CD4-positive, alpha-beta T cell treated with Interleukin-21 for 1 hour (primary cell): ENCODE measurements at places on chromosomes 13 and 19.
A peak's percentile ranks its signal among the peaks of the same experiment; 100 is the strongest.

GRCh38 chr19:17406046-17406886 is 836 bp upstream of the BST2 start:
- peak; percentile 40 for DNase-seq

DNA sequence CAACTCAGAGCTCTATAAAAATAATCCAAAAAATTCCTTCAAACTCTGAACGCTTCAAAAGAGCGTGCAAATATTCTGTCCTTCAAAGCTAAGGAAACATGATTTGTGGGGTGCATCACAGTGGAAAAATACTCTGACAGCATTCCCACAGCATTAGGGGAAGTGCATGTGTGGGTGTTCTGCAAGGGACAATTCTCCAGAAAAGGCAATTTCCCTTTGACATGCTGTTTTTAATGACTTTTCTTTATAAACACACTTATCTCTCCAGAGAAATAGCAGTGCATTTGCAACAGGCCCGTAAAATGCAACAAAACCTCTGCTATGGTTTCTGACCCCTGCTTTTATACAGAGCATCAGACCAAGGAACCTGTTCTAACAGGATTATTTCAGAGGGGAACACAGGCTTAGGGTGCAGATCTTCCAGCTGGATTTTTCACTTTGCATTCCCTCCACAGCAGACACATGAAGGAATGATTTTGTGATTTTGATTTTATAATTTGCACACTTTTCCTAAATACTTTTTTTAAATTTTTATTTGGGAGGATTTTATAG is 42.6 kb downstream of the KL start:
- DNase-seq, result no peak

DNA sequence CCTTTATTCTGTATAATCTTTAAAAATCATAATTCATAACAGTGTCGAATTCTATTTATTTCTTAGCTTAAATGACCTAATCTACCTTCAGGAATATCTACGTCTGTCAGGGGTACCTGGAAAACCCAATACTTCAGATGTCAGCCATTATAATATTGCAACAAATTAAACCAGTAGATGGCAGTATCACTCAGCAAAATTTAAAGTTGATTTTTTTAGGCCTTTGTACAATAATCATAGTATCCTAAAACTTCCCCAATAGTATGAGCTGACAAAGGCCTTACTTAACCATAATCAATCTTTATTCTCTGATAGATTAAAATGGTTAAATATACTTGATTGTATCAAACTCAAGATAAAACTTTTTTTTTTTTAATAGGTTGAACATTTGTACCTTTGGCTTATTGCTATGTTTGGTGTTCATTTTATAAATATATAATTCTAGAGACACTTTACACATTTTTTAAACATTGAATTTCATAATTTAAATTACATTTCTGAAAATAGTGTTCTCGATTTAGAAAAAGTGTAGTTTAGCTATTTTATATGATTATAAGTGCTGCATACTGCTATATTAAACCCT is 830.2 kb upstream of the SPRY2 start:
- DNase-seq, result no peak

DNA sequence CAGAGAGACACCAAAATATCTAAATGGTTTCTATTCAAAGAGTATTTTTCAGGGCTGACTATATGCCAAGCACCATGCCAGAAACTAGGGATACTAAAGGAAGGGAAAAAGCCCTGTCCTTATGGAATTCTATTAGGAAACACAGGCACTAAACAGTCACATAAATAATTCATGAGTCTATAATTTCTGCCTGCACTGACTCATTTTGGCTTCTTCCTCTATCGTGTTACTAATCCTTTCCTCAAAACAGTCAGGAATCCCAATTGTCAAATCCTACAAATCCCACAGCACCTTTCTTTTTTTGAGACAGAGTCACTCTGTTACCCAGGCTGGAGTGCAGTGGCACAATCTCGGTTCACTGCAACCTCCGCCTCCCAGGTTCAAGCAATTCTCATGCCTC is 29.2 kb downstream of the XPO4 start:
- DNase-seq, result no peak

GRCh38 chr13:31067416-31068118 is 94.1 kb downstream of the HSPH1 start:
- no peak for DNase-seq

- peak; percentile 63 for DNase-seq
Measured at GRCh38 chr13:74132776-74133656, 1.2 kb downstream of the KLF12 start.

DNA sequence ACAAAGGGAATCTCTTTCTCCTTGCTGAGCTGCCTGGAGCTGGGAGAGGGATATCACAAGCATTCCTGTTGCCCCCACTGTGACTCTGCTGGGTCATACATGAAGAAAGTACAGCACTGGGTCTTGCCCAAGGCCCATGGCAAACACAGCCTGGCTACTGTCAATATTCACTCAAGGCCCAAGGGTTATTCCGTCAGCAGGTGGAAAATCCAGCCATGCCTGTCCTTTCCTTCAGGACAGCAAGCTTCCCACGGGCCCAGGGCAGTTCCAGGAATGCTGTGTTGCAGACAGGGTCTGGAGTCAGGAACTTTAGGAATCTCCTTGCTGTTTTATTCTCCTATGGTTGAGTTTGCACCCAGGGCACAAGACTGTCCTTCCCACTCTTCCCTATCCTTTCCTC is 106.8 kb downstream of the TNFSF13B start:
- DNase-seq, result no peak

DNA sequence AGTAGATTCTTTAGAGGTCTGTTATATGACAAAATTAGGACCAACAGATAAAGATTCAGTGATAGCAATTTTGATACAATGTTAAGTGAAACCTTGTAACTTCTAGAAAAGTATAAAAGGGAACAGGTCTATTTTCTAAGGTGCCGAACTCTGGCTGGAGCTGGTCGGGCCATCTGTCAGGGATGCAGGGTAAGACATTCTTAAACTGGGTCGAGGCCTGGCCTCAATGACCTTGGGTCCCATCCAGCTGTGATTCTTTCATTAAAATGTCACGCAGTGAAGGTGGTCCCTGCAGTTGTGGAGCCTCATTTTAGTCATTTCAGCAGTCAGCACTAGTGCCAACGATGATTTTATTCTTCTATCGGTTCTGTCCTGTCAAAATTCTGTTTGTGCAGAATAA is 271.9 kb upstream of the SPRY2 start:
- no peak for DNase-seq

DNA sequence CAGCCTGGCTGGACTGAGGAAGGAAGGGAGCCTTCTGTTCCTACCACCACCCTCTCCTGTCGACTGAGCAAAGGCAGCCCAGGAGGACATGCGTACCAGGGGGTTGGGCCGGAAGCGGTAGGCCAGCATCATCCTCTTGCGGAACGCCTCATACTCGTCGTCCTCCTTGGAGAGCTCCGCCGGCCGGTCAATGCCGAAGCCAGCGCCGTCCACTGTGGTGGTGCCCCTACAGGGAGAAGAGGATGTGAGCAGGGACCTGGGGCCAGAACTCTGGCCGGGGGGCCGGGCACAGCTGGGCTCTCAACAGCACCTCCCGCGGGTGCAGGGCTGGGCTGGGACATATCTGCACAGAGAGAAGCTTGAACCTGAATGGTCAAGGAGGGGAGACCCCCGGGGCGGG is 3.8 kb upstream of the TM6SF2 start:
- DNase-seq, result no peak

DNA sequence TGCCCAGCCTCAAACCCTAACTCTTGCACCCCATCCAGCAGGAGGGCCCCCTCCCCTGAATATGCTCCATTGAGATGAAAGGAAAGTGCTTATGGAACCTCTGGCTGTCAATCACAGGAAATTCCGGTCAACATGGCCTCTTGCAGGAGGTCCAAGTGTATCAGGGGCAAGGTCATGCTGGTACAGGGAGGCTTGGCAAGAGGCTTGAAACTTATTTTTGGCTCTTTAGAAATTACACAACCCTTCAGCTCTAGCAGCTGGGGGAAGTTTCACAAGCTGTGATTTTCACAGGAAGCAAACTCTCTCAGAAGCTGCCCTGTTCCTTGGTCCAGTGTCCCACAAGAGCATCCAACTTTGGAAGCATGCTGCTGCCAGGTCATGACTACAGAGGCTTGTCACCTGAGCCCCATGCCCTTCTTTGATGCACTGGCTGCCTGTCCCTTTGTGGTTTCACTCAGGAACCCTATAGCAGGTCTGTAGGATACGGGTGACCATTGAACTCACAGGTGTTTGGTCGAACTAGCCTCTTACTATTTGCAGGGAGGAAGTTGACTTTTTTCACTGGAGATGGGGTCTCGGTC is 8.4 kb downstream of the ASF1B start:
- DNase-seq, result no peak

DNA sequence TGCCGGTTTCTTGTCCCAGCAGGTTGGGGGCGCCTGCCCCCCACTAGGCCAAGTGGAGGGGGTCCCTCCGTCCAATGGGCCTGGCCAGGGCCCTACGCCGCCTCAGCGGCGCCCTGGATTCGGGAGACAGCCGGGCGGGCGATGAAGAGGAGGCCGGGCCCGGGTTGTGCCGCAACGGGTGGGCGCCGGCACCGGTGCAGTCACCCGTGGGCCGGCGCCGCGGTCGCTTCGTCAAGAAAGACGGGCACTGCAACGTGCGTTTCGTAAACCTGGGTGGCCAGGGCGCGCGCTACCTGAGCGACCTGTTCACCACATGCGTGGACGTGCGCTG is 6.2 kb downstream of the KCNJ14 start:
- DNase-seq, result no peak

GRCh38 chr19:45344621-45345505 is 4.3 kb downstream of the KLC3 start:
- no peak for DNase-seq

GRCh38 chr13:100977841-100978240 is 303.2 kb upstream of the TMTC4 start:
- no peak for DNase-seq

DNA sequence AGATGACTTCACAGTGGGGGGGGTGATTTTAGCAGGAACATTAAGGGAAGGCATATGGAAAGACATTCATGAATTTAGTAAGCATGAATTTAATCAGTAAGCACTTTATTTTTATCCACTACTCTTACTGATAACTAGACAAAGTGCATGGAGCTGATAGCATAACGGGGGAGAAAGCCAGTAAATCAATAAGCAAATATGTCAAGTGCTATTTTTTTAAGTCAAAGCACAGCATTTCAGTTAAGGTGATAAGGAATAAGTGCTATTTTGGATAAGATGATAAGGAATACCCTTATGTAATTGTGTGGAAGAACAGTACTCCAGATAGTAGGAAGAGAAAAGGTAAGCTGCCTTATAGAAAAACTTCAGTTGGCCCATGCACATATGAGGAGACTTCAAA is 19.4 kb downstream of the UFM1 start:
- no peak for DNase-seq

GRCh38 chr13:112684071-112684845 is 5.6 kb upstream of the ATP11A start:
- DNase-seq, result no peak

- DNase-seq, result no peak
Measured at GRCh38 chr13:23923031-23923430, 25.7 kb upstream of the C1QTNF9B start.

DNA sequence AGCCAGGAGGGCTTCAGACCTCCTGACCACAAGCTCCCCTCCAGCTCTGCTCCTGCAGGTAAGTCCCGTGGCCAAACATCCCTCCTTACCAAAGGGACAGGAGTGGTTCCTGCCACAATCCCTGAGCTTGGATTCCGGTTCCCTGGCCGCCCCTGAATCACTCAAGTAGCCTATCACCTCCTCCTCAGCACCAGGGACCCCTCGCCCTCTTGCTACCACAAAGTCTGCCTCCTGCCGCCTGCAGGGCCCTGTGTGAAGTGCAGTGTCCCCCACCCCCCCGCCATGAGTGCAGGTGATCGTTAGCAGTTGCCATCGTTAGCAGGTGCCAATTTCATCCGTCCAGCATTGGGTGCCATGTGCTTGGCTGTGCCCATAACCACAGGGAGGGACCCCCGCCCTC is 40.8 kb upstream of the RANBP3 start:
- DNase-seq, result no peak

- no peak for DNase-seq
Measured at GRCh38 chr19:6457958-6458694, 1.5 kb downstream of the SLC25A23 start.

- no peak for DNase-seq
Measured at GRCh38 chr13:102141625-102142472, 260.0 kb downstream of the FGF14 start.

GRCh38 chr19:58170860-58171259 is 12.0 kb upstream of the ZNF274 start:
- no peak for DNase-seq

GRCh38 chr13:37139356-37139755 is 33.9 kb upstream of the CSNK1A1L start:
- no peak for DNase-seq

DNA sequence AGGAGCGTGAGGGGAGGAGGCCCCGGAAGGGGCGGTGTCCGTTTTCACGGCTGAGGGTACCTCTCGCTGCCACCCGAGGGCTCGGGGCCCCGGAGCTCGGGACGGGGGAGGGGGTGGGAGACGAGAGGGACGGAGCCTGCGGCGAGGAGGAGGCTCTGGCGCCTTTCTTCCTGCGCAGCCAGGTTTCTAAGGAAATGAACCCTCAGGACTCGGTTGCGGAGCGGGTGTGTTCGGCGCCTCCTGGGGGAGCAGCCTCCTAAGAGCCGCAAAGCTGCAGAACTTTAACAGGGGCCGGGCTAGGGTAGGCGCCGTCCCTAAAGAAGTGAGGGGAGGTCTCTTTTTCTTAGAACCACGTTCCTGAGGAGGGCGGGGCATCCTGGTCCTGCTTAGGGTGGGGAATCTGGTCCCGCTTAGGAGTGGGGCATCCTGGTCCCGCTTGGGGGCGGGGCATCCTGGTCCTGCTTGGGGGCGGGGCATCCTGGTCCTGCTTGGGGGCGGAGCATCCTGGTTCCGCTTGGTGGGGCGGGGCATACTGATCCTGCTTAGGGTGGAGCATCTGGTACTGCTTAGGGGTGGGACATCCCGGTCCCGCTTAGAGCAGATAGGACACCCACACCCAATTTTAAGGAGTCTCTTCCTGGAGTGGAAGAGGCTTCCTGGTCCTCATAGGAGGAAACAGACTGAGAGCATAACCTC is 6.2 kb downstream of the SYT5 start:
- peak; percentile 45 for DNase-seq

DNA sequence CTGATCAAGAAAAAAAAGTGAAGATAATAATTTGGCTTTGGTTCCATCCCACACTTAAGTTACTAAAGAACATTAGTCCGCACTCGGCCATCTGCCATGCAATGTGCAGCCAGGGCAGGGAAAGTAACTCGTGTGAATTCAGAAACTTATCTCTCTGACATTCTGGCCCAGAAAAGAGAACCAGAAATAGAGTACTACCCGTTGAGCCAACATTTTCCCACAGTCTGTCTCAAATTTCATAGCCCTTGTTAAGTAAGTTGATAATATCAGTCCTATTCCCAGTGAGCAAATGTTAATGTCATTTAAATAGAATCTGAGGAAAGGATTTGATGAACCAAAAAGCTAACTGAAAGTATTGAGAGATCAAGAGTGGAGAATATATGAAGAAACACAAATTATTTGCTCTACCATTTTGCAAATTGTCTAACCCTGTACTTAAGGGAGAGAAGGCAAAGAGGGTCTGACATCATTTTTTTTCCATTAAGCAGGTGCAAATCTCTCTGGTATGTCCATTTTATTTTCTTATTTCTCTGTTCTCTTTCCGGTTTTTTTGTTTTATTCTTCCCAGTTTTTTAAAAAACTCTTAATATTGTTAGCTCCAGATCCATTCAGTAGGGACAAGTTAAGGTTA is 156.3 kb downstream of the NDFIP2 start:
- DNase-seq, result no peak
